ENCODE measurements at places on chromosomes 1 and 21.

- DNase-seq: no peak
These were observed 379.1 kb downstream of the SIPA1L2 start for GRCh38 chr1:232250838-232251237.

GRCh38 chr1:215076322-215076721 is 6.2 kb upstream of the KCNK2 start:
- peak; percentile 52 for DNase-seq

DNA sequence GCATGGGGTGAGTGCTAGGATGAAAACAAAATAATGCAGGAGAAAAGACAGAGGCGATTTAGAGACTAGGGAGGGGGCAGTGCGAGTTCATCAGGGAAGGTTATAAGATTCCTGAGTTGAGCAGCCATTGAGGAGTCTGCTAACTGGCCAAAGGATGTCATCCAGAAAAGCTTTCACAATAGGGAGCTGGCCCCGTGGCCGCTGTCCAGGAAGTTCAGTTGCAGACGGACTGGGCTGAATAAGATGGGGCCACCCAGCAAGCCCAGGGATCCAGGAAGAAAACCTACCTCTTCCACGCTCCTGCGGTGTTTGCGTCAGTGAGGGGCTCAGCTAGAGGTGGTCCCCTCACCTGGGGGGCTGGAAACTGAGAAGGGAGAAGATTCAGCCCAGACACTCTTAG is 4.0 kb upstream of the PKP1 start:
- DNase-seq: no peak

DNA sequence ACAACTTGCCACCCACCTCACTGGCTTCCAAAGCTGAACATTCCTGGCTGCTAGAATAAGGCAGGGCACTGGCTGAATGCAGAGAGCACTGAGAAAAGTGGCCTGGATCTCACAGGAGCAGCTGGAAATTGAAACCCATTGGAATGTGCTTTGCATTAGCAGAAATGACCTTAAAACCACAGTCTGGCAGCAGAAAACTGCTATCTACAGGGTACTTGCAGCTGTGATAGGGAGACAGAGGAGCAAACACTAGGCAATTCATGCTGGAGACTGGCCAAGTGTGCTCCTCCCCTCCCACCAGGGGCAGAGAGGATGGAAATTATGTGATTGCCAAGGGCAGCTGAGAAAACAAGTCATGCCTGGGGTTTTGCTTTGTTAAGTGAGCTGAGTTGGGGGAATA is 47.2 kb downstream of the HSD3B1 start:
- no peak for DNase-seq

- DNase-seq: peak; percentile 41
These were observed 1.2 kb downstream of the DHRS3 start for GRCh38 chr1:12616709-12617373.

- DNase-seq: peak; percentile 80
These were observed 746 bp upstream of the LAMC1 start for GRCh38 chr1:183022202-183023145.

- no peak for DNase-seq
These were observed 128.8 kb upstream of the RAVER2 start for GRCh38 chr1:64616039-64616438.

GRCh38 chr21:29534448-29534847 is 235.7 kb downstream of the BACH1 start:
- no peak for DNase-seq

- no peak for DNase-seq
These were observed 146.9 kb downstream of the PDE4B start for GRCh38 chr1:65939636-65940035.

- no peak for DNase-seq
These were observed 6.6 kb downstream of the UBIAD1 start for GRCh38 chr1:11279630-11280029.

- DNase-seq: no peak
These were observed 10.8 kb upstream of the PADI1 start for GRCh38 chr1:17194133-17194475.

DNA sequence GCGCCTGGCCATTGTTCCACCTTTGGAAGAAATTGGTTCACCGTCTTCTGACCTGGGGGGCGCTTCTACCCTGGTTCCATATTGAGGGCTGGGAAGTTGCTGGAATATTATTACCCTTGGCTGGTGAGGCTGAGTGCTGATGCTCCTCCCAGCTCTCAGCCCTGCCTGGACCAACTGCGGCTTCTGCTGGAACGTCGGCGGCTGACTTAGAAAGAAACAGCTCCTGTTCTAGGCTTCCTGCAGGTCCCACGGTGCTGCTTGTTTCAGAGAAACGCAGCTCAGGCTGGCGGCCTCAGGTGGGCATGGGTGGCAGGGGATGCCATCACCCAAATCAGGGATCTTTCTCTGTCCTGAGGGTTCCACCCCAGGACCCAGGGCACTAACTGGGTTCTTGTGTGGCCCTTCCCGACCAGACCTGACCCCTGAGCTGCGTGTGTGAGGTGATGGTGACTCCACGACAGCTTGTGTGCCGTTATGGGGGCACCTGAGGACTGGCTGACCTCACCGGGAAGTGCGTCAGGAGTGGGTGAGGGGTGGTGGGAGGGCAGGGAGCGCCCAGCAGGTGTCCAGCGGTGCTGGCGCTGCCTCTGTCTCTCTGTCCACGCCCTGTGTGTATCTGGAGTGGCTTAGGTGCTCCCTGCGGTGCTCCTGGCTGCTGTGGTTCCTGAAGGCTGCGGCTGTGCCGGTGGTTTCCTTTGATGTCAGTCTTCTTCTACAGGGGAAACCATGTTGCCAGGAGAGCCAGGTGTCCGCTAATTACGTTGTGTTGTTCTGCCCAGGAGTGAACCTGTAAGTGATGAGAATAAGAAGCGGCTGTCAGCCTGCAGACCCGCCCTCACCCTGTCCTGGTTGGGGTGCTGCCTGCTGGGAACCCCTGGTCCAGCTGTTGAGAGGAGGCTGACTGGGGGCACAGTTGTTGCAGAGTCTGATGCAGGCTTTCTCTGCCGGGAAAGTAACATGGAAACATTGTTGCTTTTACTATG is 8.9 kb downstream of the SKI start:
- DNase-seq: no peak

- DNase-seq: no peak
These were observed 102.1 kb upstream of the ZC3H12A start for GRCh38 chr1:37372302-37372701.

DNA sequence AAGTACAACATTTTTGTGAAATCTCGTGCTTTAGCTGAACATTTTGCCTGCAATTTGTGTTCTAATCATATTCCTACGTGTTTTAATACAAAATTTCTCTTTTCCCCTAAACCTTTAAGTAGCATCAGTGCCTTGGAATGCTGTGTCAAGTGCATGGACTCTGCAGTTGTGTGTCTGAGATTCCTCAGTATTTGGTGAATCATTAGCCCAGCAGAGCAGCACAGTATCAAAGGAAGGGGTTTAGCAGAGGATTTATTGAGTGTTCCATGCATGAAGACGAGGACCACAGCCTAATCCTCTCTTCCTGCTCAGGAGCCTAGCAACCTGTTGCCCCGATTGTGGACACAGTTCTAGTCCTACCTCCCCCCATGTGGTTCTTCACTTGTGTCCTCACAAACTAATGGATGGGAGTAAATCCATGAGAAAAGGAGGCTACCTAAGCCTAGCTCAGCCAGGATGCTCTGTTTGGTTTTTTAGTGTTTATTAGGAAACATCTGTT is 29.3 kb upstream of the PCP4 start:
- DNase-seq: no peak

Measured in WTC11 (cell line).